NCI-H510A treated with DMSO at 0.1 percent for 48 hours (cell line): ENCODE measurements at places on chromosomes 3 and 15.

DNA sequence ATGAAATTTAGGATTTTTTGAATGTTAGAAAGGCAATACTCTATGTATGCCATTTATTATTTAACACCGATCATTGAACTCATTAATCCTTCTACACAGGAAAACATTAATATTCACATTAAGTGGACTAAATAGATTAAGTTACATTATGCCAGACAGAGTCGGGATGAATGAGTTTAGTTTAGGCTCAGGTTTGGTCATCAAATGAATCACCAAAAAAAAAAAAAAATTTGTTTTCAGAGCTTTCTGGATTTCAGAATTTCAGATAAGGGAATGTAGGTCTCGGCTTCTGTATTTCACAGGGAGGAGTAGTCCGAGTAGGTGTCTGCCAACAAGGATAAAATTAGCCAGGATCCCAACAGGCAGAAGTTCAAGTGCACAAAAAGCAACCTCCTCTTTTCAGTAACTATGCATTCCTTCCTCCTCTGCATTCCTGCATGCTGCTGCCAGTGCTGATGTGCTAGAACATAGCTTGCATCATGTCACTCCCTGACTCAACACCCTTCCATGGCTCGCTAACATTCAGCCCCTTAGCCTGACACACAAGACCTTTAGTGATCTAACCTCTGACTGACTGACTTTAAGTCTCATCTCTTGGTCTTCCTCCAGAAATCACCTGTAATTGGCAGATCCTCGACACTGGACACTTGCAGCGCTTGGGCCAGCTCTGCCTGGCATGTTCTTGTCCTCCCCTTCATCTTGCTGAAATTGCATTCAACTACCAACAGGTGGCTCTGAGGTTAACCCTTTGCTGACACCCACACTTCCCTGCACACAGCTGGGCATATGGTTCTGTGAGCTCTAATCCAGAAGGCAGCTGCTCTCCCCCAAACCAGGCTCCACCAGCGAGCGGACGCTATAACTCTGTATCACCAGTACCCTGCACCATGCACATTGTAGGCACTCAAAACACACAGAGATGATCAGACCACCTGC is 145.4 kb upstream of the PROK2 start:
- DNase-seq, result peak; percentile 5

GRCh38 chr15:62444104-62445022 is 279.3 kb upstream of the C2CD4B start:
- no peak for DNase-seq

GRCh38 chr15:74420193-74420905 is 13.4 kb downstream of the SEMA7A start:
- no peak for DNase-seq

DNA sequence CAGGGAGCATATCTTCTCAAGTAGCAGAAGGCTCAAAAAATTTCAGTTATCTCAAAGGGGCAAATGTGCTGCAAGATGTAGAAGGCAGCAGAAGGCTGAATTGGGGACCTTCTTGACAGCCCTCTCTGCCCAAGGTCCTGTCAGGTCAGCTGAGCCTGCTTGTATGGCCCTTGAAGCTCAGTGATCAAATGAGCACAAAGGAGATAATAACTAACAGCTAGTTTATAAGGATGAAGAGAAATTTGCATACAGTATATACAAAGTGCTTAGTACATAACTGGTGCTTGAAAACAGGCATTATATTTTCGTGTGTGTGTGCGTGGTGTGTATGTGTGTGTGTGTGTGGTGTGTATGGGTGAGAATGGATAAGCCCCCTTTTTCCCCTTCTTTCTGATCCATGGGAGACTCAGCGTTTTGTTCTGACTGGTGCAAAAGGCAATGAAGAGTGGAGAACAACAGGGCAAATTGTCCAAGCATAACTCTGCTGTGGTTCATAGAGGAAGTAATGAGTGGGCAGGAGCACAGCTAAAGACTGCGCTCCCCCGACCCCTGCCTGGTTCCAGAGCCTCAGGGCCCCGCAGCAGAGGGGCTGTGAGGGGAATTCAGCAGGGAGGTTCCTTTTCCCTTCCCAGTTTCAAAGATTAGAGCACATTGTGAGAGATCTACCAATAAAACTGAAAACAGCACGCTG is 356.8 kb upstream of the NR2F2 start:
- DNase-seq, result no peak

DNA sequence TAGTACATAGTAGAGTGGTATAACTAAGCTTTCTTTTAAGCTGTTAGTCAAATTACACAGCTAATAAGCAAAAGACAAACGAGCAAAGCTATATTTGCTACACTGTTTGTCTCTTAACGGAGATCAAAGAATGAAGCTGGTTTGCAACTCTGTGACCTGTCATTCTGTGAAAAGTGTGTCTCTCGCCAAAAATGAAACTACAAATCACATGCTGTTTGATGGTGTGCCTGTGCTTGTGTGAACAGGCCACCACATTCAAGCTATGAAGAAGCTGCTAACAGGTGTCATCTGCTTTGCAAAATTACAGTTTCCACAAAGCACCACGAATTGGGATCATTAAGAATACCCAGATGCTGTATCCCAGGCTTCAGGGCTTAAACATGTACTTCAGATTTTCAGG is 667.8 kb upstream of the NAALADL2 start:
- DNase-seq, result no peak

DNA sequence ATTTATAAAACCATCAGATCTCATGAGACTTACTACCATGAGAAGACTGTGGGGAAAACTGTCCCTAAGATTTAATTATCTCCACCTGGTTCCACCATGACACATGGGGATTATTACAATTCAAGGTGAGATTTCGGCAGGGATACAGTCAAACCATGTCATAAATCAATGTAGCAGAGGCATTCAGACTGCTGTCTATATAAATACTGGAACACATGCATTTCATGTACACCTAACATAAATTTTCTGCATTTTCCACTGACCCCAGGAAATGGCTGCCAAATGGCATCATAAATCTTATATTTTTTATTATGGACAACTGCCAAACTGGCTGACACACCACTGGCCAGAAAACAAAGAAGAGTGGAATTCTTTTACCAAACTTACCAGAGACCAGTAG is 755.1 kb upstream of the EPHA6 start:
- DNase-seq, result no peak

DNA sequence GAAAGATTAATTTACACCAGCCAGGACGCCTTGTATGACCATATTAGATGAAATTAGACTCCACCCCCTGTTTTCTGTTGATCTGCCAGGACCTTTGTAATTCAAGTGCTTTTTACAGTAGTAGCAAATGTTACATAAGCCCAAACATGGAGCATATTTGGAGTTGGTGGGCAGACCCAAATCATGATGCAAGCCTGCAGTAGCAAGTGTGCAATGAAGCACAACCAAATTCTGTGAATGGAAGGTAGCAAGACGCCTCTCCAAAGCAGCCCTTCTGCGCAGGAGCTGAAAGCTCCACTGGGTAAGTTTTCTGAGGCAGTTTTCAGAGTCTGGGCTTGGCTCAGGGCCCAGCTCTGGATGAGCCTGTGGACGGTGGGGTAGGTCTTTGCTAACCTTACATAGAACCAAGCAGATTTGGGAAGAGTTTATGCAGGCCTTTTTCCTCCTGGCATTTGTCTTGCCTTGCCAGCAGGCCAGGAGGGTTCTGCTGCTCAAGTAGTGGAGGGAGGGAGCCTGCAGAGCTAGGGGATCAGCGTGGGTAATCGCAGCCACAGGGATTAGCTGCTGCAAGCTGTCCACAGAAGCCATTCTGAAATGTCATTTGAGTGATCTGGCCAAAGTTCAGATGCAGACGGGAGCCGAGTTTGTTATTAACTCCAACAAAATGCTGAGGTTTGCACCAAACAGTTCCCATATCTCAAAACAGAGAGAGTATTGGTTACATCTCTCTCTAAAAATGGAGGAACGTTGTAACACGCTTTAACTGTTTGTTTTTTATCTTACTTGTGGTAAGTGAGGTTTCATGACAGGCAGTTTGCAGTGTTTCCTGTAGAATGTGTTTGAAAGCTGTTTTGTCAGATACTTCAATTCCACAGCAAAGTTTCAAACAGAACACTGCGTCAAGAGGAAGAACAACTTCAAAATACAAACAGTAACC is 55.4 kb downstream of the PSMD6 start:
- peak; percentile 44 for DNase-seq

DNA sequence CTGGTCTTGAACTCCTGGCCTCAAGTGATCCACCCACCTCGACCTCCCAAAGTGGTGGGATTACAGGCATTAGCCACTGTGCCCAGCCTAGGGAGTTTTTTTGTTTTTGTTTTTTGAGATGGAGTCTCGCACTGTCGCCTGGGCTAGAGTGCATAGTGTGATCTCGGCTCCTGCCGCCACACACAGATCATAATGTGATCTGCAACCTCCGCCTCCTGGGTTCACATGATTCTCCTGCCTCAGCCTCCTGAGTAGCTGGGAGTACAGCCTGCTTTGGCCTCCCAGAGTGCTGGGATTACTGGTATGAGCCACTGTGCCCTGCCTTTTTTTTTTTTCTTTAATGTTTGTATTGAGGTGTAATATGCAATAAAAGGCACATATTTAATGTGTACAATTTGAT is 78.2 kb downstream of the SMAD3 start:
- DNase-seq, result no peak

DNA sequence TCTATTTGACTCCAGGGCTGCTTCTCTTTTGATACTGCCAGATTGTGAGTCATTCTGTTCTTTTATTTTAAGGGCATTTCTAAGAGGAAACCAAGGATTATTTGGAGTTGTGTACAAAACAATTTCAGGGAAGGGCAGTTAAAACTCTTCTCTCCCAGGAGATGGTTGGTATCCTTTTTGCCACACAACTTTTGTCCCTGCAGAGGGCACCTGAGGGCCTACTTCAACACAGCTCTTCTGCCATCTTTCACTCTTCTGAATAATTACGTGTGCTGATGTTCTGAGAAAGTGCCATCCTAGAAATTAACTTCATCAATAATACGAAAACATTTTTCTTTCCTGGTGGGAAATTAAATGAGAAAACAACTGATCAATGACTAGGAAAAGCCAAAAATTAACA is 75.7 kb upstream of the GADL1 start:
- DNase-seq, result no peak

- no peak for DNase-seq
Observed at GRCh38 chr3:46455231-46456115, 9.2 kb downstream of the LTF start.

DNA sequence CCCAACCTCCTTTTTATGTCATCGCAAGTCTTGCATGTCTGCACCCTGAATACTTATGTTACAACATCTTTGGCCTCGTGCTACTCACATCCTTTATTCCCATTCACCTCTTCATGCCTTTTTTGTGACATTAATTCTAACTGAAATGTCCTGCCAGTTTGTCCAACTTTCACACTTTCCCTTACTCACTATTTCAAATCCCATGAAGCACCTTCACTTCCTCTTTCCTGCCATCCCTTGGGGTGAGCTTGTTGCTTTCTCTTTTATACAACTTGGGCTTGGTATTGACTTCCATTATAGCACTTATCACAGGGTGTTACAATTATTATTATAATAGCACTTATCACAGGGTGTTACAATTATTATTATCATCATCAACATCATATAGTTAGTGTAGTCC is 496.3 kb downstream of the NLGN1 start:
- no peak for DNase-seq

- DNase-seq, result no peak
Observed at GRCh38 chr3:106299300-106300098, 430.7 kb upstream of the CBLB start.

- no peak for DNase-seq
Observed at GRCh38 chr15:66936861-66937582, 128.4 kb upstream of the SMAD3 start.

GRCh38 chr15:96087180-96087884 is 243.2 kb upstream of the NR2F2 start:
- DNase-seq, result no peak

- DNase-seq, result no peak
Observed at GRCh38 chr15:22904736-22905135, 66.3 kb downstream of the NIPA2 start.

DNA sequence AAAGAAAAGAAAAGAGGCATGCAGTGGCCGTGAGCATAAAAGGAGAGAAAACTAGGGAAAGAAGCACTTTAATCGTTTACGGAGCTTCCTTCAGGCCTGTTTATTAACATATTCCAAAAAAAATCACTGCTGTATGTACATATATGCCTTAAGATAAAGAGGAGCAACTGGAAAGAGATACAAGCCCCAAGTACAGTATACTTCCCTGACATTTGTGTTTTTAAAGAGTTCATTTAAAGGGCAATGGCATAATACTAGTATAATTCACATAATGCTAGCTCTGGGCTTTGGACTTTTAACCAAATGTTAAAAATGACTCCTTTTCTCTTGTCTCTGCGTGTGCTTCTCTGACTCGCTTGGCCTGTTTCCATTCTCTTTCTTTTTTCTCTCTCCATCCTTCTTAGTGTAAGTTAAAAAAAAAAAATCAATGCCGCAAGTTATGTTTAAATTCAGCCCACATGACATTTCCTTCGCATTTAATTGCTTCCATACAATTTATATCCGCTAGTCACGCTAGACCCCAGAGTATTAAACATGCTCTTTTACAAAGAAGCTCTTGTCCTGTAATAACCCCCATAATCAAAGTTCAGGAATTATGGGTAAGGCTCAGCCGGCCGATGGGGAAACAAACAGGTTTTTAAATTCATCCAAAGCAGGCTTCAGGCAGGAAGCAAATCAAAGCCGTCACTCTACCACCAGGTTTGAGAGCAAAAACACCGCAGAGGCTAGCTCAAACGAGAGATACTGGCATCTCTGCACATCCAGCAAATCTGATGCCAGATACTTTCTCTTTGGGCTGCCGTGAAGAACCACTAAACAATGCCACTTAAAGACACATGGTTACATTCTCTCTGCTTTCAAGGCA is 19.4 kb downstream of the WWTR1 start:
- DNase-seq, result no peak

DNA sequence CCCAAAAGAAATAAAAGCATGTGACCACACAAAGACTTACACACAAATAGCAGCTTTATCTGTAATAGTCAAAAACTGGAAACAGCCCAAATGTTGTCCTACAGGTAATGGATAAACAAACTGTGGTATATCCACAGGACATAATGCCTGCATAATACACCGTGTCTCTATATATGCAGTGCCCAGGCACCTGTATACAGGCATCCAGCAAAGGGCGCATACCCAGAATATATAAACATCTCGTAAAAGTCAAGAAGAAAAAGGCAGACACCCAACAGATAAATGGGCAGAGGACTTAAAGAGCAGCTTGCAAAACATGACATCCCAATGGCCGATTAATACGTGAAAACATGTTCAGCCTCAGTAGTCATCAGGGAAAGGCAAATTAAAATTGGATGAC is 7.2 kb downstream of the OSBPL10 start:
- no peak for DNase-seq

DNA sequence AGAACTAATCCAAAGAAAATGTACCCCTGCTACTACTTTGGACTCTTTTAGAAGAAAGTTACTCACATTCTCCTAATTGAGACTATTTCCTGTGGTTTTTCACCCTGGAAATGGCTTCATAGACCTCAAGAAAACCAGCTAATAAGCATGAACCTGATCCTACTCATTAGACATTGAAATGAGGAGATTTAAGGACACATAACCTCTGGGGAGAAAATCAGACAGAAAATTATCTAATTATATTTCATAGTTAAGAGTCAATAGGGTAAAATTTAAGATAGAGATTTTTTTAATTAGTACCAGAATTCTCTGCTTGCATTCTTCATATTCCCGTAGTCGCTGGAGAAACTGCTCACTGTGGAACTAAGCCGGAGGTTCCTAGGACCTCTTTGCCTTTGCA is 114.6 kb upstream of the ACP3 start:
- DNase-seq, result no peak

GRCh38 chr3:193346259-193346658 is 32.3 kb downstream of the ATP13A5 start:
- no peak for DNase-seq
